ENCODE measurements at places on chromosomes 12 and 14.

DNA sequence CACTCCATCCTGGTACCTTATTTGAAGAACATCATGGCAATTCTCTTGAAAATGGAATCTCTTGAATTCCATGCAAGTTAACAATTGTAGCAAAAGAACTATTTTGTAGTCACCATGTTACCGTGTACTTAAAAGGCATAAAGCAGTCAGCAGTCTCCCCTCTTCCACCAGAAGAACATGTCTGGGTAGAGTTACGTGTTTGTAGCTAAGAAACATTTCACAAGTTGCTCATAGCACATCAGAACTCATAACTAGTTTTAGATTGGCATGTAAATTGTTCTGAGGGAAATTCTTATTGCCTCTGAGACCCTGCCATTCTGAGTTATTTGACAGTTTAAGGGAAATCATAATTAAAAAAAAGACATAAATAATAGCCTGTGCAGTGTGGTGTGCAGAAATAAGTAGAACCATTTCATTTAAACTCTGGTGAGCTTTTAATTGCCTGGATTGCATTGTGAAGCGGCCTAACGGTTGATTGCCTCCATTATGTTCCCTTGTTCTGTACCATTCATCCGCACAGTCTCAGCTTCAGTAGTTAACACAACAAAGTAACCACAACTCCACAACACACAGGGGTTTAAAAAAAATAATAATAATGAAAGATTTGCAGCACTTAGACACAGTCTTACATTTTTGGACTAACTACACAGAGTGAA lies 2.6 kb downstream of the LMO3 start:
- no peak for ATAC-seq

DNA sequence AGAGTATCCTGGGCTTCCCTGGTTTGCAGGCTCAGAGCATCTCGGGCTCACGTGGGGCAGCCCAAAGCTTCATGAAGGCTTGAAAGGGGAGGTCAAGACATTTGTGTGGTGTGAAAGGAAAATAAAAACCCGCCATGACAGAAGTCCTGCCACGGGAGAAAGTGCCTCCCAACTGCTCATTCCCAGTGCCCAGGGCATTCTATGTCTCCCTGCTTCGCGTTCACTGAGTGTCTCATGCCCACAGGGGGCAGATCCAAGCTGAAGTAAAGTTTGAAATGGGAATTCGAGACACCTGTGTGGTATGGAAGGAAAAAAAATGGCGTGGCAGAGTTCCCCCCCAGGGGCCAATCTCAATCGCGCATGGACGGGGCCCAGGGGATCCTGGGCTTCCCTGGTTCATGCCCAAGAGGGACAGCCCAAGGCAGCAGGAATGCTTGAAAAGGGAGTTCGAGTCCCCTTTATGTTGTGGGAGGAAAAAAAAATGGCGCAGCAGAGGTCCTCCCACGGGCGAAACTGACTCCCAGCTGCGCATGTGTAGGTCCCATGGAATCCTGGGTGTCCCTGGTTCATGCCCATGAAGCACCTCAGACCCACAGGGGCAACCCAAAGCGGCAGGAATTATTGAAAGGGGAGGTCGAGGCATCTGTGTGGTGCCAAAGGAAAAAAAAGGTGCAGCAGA lies 576.7 kb downstream of the ALG10 start:
- ATAC-seq: no peak

- no peak for ATAC-seq
These were observed 132.9 kb upstream of the SLC35F4 start for GRCh38 chr14:57998766-57999165.

GRCh38 chr12:18108611-18109010 lies 18.6 kb upstream of the RERGL start:
- no peak for ATAC-seq

DNA sequence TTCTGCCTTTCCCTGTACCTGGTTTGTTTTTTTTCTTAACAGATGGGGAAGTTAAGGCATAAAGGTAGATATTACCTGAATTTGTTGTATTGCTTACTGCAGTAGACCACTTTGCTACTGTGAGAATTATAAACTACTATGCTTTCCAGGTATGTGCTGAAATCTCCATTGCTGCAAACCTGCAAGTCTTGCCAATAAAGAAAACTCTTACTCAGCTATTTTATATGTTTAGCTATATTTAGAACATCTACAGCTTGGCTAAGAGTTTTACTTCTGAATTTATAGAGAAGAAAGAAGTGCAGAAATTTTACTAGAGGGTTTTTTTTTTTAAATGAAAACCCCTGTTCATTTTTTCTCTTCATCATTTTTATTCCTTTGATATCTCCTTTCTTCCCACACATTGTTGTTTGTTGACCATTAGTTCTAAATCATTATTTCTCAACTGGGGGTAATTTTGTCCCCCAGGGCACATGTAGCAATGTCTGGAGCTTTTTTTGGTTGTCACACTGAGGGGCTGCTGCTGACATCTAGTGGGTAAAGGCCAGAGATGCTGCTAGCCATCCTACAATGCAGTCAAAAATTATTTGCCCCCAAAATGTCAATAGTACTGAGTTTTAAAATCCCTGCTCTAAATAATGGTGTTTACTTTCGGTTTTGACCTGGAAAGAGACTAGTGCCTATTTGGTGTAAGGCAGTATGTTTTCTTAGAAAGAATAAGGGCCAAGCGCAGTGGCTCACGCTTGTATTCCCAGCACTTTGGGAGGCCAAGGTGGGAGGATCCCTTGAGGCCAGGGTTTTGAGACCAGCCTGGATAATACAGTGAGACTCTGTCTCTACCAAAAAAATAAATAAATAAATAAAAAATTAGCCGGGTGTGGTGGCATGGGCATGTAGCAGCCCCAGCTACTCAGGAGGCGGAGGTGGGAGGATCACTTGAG lies 48.6 kb downstream of the PCNX1 start:
- ATAC-seq: no peak

DNA sequence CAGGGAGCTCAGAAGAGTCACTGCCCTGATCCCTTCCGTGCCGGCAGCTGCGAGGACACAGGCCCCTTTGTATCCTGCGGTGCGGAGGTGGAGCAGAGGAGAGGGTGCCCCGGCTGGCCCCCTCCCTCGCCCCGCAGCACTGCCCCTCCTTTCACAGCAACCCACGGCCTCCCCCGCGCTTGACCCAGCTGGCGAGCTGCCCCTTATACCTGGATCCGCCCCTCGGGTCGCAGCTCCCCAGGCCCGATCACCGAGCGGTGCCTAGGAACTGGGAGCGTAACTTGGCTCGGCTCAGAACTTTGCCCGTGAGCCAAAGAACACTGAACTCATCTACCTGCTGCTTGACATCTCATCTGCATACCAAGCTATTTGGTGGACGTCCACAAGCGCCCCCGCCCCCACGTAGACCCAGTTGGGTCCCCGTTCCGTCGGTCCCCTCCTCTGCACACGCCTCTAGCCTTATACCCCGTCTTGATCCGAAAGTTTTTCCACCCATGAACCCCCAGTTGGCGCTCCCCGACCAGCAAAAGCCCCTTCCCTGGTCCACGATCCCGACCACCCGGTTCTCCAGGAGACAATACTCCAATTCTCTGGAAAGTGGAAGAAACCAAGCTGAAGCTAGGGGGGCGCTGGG lies 697 bp upstream of the DNAJC14 start:
- ATAC-seq: peak; percentile 54

DNA sequence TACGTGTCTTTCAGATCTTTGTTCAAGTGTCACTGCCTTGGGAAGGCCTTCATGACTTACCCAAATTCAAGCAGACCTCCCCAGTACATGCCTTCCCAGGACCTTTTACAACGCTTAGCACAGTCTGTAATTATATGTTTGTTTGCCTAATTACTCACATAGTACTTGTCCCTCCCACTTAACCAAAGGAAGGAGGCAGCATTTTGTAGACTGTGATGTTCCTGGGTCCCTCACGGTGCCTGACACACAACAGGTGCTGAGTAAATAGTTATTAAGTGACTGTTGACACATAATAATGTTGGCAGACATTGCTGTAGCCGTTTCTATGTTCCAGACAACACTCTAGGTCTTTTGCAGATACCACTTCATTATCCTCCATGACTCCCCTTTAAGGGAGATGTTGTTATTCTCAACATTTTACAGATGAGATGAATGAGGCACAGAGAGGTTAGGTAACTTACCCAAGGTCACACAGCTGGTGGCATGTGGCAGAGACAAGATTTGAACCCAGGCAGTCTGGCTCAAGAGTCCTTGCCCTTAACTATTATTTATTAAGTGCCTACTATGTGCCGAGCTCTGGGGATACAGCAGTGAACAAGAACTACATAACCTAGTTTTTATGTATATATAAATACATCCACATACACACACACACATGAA lies 130.7 kb downstream of the PHETA1 start:
- no peak for ATAC-seq

DNA sequence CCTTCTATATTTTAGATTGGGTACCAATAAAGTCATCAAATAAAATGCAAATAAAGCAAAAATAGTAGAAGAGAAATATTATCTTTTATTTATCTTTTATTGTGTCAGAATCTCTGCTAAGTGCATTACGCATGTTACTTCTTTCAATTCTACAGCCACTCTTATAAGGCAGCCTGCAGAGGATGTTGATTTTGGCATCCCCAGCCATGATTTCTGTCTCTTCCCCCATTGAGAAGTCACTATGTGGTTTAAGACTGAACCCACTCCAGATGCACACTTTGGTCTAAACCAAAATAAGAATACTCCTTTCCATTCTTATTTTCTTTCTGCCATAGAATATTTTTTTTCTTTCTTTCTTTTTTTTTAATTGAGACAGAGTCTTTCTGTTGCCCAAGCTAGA lies 56.0 kb upstream of the ACSS3 start:
- ATAC-seq: no peak

Data from stimulated activated memory B cell treated with anti-CD40 and anti-IgM and Interleukin-4, amounts not matched to agents 10 μg/mL and 1 μg/mL and 100 μg/mL, for 72 hours (primary cell).